ENCODE measurements at places on chromosomes 4 and X.

DNA sequence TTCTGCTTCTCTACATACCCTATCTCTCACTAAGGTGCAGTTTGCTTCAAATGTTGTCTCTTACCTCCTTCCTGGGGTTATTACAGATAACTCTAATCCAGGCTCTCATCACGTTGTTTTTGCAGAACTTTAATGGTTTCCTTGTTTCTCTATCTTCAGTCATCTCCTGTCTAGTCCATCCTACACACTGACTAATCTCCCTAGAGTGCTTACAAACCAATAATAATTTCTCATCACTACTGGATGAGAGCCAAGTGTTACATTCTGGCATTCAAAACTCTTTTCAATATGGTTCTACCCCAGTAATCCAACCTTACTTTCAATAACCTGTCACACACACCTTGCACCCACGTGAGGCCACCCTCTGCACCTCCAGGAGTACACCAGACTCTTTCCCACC lies 86.1 kb downstream of the SYNPO2 start:
- no peak for ATAC-seq

DNA sequence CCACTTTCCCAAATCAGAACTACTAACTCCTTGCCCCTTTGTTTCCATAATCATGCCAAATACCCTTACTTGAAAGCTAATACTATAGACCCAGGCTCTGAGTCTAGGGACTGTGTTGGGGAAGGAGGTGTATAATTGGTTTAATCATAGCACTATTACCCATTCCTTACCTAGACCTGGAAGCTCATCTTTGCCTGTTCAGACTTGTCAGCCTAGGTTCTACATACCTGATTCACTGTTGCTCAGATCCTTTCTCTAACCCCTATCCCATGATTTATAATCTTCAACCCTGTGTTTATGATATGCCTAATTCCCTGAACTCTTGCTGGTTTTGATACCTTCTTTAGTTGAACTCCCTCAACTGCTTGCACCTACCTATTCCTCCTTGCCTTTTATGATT lies 123.1 kb upstream of the GRIA3 start:
- ATAC-seq = no peak

DNA sequence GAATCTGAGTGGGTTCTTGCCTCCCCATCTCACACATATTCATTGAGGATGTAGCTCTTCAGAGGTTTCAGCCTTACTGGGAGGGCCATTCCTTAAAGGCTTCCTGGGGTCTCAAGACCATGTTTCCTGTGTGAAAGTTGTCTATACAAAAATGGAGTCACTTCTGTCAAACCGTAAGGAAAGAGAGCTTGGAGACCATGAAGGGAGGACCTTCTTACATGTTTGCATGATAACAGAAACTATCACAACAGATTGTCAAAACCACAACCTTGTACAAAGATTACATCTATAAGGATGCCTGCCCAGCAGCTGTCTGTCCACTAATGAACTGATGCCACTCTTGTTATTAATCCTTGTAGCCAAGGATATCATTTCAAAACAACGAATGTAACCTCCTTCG lies 139.3 kb downstream of the PDE5A start:
- ATAC-seq = no peak

- ATAC-seq = no peak
Observed at GRCh38 chrX:150205011-150205410, 158.1 kb upstream of the MAMLD1 start.

- peak; percentile 33 for ATAC-seq
Observed at GRCh38 chr4:101790521-101791181, at the start of gene BANK1. Gene BANK1, plus strand, starts transcription at chr4:101790730. Its CDS starts 151 bp downstream, at chr4:101790881.

DNA sequence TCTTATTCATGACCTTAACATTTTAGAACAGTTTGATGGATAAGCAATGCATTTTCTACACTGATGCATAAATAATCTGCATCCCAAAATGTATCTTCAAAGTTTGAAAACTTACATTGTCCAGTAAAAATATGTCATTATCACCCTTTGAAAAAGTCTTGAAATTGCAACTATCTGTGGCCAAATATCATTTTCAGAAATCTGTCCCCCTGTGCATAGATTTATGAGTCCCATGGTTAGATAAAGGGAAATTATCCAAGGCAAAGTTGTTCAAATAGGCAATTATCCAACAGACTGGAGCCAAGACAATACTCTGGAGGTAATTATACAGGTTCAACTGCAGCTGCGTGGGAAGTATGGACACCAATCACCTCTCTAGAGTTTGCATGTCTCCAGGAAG lies 182.5 kb upstream of the INTU start:
- no peak for ATAC-seq

GRCh38 chr4:111074523-111075114 lies 451.7 kb upstream of the PITX2 start:
- no peak for ATAC-seq

- ATAC-seq = no peak
Observed at GRCh38 chr4:26784207-26784865, 76.3 kb upstream of the STIM2 start.

DNA sequence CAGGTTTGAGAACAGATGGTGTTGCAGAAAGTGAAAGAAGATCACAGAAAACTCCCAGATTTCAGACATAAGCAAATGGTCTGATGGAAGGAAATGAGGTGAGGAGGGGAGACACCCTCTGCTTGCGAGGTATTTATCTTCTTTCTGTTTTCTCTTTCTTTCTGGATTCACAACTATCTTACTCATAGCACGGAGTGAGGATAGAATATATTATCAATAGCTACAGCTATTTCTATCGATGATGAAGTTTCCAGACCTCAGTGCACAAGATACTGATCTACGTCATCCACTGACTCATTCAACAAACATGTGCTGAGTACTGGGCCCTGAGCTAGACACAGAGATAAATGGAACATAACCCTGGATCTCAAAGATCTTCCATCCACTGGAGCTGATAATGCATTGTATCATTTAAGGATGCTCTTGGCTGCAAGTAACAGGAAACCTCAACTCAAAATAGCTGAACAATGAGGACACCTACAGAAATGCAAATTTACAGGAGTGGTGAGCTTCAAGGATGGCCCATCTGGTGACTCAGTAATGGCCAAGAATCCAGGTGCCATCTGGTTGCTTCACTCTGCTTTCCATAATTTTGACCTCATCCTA lies 21.2 kb downstream of the SLC2A9 start:
- no peak for ATAC-seq

All from motor neuron (in vitro differentiated cells).